GM20000 (cell line): ENCODE measurements at places on chromosomes 16 and 17.

DNA sequence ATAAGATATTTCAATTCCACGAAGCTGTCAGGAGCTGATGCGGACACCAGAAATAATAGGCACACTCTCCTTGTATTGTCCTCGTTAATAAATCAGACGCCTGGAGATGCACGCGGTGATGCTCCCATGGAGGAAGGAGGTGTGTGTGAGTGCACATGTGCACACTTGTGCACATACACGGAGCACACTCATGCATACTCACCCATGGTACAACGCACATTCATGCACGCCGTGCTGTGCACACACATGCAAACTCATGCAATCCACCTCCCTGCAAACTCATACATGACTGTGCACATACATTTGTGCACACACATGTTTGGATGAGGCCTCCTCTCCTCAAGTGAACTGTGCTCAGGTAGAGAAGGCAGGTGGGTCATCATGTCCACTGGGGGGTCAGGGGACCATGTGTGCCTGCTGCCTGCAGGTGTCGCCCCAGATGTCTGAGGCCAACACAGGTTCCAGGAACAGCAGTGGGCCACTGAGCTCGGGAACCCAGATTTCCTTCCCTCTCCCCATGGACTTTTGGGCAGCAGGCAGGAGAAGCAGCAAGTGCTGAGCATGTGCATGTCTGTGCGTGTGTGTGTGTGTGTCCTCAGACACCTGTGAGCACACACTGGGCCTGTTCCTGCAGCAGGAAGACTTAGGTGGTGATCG is 165.3 kb downstream of the SDK2 start:
- DNase-seq = no peak

DNA sequence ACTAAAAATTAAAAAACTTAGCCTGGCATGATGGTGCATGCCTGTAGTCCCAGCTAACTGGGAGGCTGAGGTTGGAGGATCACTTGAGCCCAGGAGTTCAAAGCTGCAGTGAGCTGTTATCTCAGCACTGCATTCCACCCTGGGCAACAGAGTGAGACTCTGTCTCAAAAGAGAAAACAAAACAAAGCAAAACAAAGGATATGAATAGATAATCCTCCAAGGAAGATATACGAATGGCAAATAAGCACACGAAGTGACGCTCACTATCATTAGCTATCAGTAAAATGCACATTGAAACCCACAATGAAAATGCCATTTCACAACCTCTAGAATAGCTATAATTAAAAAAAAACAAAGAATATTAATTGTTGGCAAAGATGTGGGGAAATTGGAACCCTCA is 386.2 kb upstream of the CCL2 start:
- no peak for DNase-seq

DNA sequence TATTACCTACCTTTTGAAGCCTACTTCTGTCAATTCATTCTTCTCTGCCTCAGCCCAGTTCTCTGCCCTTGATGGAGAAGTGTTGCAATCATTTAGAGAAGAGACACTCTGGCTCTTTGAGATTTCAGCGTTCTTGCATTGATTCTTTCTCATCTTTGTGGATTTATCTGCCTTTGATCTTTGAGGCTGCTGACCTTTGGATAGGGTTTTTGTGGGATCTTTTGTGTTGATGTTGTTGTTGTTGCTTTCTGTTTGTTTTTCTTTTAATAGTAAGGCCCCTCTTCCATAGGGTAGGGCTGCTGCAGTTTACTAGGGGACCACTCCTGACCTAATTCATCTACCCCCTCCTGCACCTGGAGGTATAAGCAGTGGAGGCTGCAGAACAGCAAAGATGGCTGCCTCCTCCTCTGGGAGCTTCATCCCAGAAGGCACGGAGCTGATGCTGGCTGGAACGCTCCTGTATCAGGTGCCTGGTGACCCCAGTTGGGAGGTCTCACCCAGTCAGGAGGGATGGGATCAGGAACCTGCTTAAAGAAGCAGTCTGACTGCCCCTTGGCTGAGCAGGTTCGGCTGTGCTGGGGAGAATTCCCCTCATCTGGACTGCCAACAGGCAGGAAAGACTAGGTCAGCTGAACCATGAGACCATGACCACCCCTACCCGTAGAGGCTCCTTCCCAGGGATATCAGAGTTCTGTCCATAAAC is 28.0 kb downstream of the NFATC3 start:
- no peak for DNase-seq

GRCh38 chr17:73718912-73719311 is 74.7 kb upstream of the SDK2 start:
- DNase-seq = no peak
